Thyroid gland (tissue), 4 donors: ENCODE measurements at places on chromosomes 13 and 19.
A peak's percentile ranks its signal among the peaks of the same experiment; 100 is the strongest.

- no peak for DNase-seq
Observed at GRCh38 chr13:84446972-84447639, 564.8 kb upstream of the SLITRK1 start.

DNA sequence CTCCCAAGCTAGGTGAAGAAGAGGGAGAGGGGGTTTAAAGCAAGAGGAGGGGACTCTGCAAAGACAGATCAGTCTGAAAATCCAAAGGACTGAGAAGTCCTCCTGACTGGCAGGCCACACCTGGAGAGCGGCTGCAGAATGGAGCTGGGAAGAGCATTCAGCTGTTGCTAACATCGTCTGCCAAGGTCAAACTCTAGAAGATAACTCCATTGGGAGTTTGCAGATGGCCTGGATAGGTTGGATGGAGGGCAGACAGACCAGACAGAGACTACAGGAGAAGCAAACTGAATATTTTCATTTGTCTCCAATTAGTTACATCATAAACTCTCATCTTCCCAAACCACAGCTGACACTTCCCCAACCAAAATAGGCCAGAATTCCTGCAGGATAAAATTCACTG, 19.9 kb upstream of the SHISA2 start:
- DNase-seq, result no peak

- peak; percentile 54 for DNase-seq
Observed at GRCh38 chr19:19463348-19464117, 51.8 kb downstream of the TSSK6 start.

DNA sequence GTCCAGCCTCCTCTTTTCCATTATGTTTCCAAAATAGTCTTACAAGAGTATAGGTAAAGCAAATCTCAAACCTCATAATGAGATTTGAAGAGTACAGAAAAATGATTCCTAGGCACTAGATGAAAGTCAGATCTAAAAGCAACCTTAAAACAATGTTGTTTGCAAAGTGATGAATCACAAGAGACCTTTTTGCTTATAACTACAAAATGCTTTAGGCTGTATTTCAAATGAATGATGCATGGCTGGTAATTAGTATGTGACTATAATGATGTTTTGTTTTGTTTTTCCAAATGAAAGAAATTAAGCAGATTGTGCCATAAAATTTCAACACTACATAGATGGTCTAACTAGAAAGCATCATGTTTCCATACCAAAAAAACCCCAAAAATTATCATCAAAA, 272.7 kb downstream of the DIAPH3 start:
- DNase-seq, result no peak

DNA sequence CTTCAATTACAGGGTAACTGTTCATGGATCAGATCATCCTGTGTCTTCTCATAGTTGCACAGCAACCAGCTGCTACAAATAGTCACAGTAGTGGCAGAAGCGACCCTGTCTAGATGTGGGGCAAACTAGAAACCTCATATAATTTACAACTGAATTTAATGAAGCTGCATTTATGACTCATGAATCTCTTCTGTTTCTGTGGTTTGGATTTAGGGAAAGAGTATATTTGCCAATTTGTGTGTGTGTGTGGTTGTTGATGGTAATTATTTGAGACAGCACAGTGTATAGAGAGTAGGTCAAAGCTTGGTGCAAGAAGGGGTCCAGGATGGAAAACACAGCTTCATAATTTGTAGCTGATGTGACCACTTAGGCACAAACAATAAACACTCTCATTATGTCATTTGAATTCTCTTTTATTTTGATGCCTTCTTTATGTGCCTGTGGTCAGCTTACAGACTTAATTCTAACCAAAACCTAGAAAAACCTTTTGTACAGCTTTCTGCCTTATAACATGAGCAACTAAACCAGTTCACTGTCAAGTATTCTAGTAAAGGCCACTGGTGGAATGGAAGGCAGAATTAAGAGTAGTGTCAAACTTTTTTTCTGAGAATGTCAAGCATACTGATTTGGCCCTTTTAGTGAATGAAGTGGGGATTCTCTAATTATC, 218.1 kb downstream of the TBC1D4 start:
- DNase-seq, result no peak
